ENCODE measurements at places on chromosomes 2 and 18. TPM values are rescaled to one million over a fixed set of nuclear protein-coding genes. Genes with fewer than 3 reads are reported as not detected.

DNA sequence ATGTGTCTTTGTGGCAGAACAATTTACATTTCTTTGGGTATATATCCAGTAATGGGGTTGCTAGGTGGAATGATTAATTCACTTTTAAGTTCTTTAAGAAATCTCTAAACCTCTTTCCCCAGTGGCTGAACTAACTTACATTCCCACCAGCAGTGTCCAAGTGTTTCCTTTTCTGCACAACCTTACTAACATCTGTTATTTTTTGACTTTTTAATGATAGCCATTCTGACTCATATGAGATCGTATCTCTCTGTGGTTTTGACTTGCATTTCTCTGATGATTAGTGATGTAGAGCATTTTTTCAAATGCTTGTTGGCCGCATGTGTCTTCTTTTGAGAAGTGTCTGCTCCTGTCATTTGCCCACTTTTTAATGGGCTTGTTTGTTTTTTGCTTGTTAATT lies 43.1 kb upstream of the PTH2R start:
- DNase-seq = no peak

DNA sequence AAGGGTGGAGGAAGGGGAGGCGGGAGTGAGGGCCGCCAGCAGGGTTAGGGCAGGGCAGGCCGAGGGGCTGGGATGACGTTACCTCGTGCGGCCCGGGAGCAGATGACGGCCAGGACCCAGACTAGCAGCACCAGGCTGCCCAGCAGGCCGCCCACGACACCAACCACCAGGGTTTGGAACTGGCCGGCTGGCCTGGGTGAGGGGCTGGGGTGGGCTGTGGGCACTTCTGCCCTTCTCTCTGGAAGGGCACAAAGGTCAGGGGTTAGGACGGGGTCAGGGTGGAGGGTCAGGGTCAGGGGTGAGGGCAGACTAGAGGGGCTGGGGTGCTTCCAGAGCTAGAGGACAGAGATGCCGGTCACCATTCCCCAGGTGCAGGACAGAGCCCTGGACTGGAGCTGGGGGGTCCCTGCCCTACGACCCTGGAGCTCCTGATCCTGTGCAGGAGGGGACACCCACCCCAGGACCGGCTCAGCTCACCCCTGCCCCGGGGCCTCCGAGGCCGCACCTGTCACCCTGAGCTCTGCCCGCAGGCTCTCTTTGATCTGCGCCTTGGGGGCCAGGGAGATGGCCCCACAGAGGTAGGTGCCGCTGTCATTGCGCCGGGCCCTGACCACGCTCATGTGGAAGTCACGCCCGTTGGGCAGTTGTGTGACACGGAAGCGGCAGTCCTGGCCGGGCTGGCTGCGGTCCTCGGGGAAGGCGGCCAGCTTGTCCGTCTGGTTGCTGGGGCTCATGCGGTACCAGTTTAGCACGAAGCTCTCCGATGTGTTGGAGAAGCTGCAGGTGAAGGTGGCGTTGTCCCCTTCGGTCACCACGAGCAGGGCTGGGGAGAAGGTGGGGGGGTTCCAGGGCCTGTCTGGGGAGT lies 6.3 kb downstream of the PDCD1 start:
- DNase-seq = peak; percentile 62

DNA sequence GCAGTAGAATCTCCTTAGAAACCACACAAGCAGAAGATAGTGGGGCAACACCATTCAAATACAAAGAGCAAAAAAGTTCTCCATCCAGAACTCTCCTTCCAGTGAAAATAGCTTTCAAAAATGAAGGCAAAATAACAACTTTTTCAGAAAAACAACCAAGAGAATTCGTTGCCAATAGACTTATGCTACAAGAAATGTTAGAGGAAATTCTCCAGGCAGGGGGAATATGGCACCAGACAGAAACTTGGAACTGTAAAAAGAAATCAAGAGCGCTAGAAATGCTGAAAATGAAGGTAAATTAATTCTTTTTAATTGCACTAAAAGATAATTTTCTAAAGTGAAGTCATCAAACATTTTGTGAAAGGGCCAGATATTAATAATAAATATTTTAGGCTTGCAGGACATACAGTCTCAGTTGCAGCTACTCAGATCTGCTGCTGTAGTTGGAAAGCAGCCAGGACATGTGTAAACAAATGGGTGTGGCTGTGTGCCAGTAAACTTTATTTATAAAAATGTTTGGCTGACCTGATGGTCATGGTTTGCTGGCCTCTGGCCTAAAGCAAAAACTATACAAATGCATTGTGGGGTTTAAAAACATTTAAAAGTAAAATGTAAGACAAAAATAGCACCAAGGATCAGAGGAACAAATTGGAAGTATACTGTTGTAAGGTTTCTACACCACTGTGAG lies 73.7 kb upstream of the TGFA start:
- DNase-seq = no peak

GRCh38 chr2:112881217-112881985 lies 29.6 kb upstream of the IL37 start:
- DNase-seq = no peak

DNA sequence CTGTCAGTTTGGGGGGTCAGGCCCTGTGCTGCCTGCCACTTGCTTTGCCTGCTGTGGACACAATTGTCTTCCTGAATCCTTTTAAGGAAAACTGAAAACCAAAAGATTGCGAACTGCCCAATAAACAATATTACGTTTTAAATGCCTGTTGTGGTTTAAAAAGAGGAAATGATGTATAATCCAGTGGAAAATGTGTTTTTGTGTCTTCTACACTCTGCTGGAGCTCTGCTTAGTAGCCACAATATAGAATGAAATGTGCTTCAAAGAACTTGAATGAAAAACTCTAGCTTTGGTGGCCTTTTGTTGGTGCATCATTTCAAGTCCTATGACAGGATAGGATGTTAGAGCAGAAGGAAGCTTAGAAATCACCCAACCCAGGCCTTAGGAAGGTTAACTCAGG lies 23.2 kb upstream of the CABYR start:
- no peak for DNase-seq

DNA sequence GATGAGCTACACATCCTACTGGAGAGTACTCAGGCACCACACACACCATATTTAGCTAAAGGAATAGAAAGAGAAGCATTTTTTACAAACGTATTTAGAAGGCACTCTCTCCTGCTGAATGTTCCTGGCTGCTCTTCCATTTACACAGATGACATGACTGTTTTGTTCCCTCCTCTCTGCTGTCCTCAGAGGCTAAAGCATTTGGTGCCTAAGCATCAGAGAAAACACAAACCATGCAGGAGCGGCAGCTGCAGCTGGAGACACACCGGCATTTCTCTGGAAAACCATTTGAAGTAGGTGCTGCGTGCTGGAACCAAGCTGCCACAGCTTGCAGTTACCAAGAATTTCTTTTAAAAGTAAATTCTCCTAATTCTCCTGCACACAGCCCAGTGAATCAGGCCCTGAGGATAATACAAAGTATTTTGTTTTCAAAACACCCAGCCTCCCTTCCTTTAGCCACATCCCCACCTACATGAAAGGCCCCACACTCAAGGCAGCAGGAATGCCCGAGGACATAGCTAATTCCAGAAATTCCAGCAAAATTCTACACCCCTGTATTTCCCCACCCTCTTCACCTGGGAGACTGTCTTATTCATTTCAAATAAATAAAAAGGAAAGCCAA lies 488.9 kb upstream of the SOX11 start:
- DNase-seq = no peak

GRCh38 chr18:14086458-14087231 lies 45.6 kb downstream of the ZNF519 start:
- no peak for DNase-seq

GRCh38 chr2:230842473-230842872 lies 22.3 kb upstream of the ITM2C start:
- DNase-seq = no peak

The RAB12 gene
- total RNA-seq = 79.8 TPM

The FSHR gene
- not detected for total RNA-seq

DNA sequence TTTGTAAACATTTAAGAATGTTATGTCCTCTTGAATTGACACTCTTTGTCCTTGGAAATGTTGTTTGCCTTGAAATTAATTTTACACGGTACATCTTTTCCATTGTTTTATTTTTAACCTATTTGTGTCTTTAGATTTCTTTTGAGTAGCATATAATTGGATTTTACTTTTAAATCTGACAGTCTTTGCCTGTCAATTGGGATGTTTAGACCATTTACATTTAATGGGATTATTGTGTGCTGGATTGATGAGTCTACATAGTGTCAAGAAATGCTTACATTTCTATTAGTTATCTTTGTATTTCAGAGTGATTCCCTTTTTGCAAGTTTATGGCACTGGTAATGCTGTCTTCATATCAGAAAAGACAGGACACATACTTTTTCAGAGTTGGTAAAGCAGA lies 61.5 kb downstream of the BABAM2 start:
- DNase-seq = no peak
